ENCODE measurements at places on chromosomes 1 and 21.
A peak's percentile ranks its signal among the peaks of the same experiment; 100 is the strongest.

DNA sequence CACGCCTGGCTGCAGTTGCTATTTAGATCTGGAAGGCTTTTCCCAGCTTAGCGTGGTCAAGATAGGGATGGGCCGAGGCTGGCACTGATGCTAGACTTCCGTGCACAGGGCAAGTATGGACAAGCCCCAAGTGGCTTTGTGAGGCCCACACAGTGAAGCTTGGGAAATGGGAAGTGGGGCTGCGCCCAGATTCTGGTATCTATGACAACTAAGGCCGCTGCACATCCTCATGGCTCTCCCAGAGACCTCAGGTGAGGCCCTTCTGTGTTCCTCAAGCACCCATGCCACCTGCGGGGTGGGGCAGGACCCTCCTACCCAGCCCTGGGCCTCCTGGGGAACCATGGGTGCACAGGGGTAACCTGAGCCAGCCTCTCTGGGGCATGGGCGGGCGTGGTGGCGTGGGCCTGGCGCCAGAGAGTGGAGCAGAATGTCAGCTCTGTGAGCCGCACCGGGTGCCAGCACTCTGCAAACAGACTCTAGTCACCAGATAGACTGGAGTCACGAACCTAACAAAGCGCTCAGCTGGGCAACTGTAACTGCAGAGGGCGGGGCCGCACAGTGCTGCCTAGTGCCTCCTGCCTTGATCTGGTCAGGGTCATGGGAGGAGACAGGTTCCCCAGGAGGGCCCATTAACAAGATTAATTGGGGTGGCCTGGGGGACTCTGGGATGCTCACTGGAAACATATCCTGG is 46.4 kb downstream of the ELF3 start:
- DNase-seq: no peak

DNA sequence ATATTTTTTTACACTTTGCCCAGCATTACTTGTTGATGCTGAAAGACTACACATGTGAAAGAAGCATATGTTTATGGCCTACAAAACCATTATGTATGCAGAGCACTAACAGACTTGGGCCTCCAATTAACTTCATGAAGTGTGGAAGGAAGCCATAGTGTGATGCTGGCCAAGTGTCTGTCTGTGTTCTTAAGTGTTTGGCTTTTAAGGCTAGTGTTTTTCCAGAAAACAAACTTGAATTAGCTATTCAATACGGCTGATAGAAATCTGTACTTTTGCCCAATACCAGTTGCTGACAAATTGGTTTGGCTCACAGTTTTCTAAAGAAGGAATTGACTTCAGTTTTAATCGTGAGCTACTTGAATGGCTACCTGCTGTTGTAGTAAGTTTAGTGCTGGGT is 136.1 kb downstream of the ADGRL2 start:
- no peak for DNase-seq

DNA sequence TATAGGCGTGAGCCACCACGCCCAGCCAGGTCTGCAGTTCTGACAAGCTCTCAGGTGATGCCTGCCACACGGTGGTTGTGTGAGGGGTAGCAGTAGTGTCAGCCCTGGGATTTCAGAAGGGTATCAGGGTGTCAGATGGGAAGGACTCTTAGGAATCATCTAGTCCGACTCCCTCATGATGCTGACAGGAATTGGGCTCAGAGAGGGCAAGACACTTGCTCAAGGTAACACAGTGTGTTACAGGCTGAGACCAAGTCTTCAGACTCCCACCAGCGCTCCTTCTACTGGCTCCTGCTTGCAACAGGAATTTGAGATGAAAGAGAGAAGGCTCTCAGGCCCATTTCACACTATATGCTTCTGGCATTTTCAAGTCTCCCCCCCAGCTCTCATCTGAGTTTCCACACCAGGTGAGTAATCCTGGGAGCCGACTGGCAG is 6.9 kb downstream of the HTR1D start:
- DNase-seq: no peak

DNA sequence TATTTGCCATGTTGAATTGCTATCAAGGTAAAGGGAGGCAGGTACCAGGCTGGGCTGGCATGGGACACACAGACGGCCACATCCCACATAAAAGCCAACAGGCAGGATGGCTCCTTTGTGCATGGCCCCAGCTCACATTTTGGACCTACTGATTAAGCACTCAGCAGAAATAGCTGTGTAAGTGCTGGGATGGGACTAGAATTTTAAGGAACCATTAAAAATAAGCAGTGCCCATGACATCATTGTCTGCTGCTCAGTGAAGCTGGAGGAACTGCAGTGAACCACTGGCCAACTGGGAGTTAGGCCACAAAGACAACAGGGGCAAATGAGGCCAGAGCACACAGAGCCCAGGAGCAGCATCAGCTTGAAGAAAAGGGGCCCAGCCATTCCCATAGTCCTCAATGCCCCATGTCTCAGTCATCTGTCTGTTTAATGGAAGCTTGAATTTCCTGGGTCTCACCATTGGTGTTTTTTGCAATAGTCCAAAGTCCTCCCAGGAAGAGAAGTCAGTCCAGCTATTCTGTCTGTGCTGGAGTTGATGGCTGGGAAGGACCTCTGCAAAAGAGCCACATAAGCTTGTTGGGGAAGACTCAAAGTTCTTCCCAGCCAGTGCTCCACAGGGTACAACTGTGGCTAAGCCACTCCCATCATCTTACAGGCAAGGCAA is 45.3 kb upstream of the TNR start:
- no peak for DNase-seq

- DNase-seq: no peak
Observed at GRCh38 chr1:57983441-57983840, 559.6 kb upstream of the DAB1 start.

- no peak for DNase-seq
Observed at GRCh38 chr1:77275194-77275593, 6.6 kb upstream of the AK5 start.

DNA sequence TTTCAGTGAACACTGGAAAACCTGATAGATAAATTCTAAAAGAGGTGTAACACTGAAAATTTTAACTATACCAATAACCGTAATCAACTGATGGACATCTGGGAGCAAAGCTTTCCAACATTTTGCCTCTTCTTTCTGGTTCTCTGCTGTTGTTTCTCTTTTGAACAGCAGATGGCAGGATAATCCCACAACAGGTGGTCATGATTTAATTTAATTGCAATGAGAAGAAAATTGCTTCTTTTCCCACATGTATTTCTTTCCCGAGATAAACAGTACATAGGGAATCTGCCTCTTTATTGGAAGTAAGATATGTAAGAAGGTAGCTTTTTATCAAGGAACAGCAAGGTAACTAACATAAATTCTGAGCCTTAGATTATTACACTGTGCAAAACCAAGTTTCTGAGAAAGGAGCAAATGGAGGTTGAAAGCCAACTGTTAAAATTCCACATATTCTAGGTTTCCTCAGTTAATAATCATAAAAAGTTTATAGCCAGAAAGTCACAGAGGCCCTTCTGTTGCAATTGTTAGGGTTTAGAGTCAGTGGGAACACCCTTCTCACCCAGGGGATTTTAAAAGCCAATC is 72.9 kb downstream of the RPS6KA1 start:
- peak; percentile 48 for DNase-seq

- no peak for DNase-seq
Observed at GRCh38 chr1:75725861-75726361, 1.4 kb downstream of the ACADM start.

GRCh38 chr1:156773607-156774006 is 6.3 kb downstream of the PRCC start:
- no peak for DNase-seq

GRCh38 chr21:45800339-45801080 is 157.0 kb downstream of the PCBP3 start:
- DNase-seq: no peak
